Cortex of kidney (tissue), 1 donor: ENCODE measurements at places on chromosomes 4 and X.
A peak's percentile ranks its signal among the peaks of the same experiment; 100 is the strongest.

- DNase-seq, result no peak
Measured at GRCh38 chr4:141142423-141142822, 9.2 kb upstream of the RNF150 start.

DNA sequence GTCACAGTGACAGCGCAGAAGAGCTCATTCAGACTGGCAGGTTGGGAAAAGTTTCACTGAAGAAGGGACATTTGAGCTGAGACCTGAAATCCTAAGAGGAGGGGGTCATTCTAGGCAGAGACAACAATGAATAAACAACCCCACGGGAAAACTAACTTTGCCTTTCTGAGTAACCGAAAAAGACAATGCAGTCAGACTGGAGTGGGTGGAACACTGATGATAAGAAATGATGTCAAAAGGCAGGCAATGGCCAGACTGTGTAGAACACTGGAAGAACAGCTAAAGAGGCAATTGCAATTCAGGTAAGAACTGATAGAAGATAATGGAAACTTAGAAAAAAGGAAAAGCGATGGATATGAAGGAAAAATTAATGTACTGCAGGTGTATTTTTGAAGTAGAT lies 73.8 kb downstream of the CHIC2 start:
- no peak for DNase-seq

GRCh38 chr4:147778942-147779341 lies 47.1 kb downstream of the ARHGAP10 start:
- no peak for DNase-seq

- DNase-seq, result no peak
Measured at GRCh38 chr4:6986781-6987587, 56.2 kb upstream of the TADA2B start.

DNA sequence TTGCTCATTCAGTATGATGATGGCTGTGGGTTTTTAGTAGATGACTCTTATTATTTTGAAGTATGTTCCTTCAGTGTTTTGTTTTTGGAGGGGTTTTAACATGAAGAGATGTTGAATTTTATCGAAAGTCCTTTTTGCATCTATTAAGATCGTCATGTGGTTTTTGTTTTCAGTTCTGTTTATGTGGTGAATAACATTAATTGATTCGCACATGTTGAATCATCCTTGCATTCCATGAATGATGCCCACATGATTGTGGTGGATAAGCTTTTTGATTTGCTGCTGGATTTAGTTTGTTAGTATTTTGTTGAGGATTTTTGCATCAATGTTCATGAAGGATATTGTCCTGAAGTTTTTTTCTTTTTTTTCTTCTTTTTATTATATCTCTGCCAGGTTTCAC lies 347.4 kb upstream of the EPHA5 start:
- no peak for DNase-seq

- DNase-seq, result no peak
Measured at GRCh38 chr4:10033191-10033881, 12.0 kb upstream of the SLC2A9 start.

GRCh38 chr4:76895619-76896018 lies 2.3 kb downstream of the SOWAHB start:
- no peak for DNase-seq

- peak; percentile 6 for DNase-seq
Measured at GRCh38 chr4:141376769-141377168, 156.1 kb downstream of the ZNF330 start.

- DNase-seq, result no peak
Measured at GRCh38 chrX:143363419-143363818, 153.9 kb downstream of the SPANXN3 start.

GRCh38 chr4:11019451-11020240 lies 335.1 kb upstream of the CLNK start:
- no peak for DNase-seq

GRCh38 chrX:119784747-119785446 lies 6.5 kb downstream of the RPL39 start:
- no peak for DNase-seq

DNA sequence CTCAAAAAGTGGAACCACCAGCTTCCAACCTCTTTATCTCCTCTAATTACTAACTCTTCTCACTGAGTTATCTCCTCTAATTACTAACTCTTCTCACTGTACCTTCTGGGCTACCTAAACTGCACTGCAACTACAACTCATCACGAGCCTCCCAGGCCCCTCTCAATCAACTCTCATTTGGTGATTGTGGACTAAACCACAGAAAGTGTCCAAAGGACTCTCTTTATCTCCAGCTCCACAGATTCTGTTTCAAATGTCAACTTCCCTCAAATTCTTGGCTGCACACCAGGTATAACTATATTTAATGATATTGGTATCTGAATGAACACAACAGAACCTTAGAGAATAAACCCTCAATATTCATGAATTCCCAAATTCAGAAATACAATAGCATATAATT lies 182.9 kb downstream of the MAML3 start:
- no peak for DNase-seq

- no peak for DNase-seq
Measured at GRCh38 chrX:78753571-78753970, 6.1 kb downstream of the LPAR4 start.

GRCh38 chr4:145815626-145816025 lies 123.0 kb downstream of the ZNF827 start:
- no peak for DNase-seq

DNA sequence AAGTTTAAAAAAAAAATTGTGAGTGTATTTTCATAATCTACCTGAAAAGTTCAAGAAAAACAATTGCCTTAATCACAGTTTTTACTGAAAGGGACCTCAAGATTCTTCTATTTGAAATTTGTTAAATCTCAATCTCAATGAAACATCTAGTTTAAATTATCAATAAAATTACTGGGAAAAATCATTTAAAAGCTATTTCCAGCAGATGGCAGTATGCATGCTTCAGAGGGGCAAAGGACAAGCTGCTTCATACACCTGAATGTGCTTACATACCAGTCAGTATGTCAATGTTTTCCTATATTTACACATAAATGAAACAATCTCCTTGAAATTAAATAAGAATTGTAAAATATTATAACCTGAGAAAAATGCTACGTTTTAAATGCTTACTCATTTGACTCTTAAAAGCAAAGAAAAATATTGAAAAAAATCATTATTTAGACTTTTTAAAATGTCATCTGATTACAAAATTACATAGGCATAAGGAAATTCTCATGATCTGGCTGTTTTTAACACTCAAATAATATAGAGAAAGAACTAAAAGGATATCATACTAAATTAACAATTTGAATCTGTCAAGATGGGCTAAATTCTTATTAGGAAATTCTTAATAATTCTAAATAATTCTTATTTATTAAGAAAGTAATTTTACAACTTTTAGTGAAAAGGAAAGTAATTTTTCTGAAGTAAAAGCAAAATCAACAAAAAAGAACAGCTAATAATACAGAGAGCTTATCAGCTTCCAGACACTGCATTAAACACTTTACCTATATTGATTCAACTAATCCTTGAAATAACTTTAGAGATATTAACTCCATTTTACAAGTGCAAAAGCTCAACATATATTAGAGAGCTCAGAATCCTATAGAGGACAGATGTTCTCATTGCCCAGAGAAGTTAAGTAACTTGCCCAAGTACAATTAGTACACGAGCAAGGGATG lies 242.1 kb downstream of the ADAMTS3 start:
- DNase-seq, result no peak

DNA sequence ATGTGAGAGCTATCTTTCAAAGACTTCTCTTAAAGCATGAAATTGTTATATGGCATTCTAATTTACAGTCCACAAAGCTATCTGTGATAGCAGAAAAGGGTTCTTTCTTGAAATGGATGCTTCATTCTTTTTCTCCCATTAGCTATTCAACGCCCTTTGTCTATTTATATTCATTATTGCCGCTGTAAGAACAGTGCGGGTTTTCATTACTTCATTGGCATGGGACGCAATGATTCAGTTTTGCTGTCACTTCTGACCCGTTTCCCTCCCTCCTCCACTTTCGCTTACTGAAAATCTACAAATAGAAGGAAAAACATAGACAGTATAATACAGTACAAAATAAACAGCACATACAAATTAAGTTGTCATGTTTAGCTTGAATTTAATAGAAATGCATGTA lies 394.6 kb downstream of the PCDH7 start:
- DNase-seq, result no peak

DNA sequence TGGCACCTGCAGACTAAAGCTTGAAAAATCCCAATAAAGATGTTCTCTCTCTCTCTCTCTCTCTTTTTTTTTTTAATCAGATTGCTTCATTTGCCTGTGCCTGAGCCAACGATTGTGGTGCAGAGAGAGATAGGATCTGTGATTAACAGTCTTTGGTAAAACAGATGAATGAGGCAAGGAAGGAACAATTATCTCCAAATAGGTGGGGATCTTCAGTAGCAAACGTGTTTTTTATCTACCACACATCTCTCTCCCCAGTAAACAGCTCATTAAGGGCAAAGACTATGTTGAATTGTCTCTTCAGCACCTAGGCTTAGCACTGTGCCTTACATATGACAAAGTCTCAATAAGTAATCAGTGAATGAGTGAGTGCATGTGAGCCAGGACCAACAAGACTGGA lies 96.3 kb downstream of the SMIM20 start:
- DNase-seq, result no peak

DNA sequence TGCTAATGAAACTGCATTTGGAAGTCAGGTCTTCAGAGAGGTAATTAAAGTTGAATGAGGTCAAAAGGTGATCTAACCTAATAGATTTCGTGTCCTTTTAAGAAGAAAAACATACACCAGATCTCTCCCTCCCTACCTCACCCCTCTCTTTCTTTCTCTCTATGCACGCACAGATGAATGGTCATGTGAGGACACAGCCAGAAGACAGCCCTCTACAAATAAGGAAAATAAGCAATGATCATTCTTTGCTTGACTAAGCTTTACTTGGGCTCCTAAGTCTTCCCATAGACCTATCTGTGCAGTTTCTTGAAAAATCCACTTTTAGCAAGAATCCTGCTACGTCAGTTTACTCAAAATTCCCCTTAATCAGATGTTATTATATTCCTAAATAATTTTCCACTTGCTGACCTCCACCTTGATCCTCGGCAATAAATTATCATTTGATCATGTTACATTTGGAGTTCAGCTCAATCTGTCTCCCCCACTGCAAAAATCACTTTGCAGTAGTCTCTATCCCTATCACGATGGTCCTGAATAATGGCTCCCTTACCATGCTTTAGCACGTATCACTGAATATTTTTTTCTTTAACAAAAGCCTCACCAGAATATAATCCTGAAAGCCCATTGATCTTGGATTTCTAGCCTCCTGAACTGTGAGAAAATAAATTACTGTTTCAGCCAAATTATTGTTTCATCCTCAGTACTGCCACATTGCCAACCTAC lies 527.3 kb downstream of the GABRG1 start:
- no peak for DNase-seq

DNA sequence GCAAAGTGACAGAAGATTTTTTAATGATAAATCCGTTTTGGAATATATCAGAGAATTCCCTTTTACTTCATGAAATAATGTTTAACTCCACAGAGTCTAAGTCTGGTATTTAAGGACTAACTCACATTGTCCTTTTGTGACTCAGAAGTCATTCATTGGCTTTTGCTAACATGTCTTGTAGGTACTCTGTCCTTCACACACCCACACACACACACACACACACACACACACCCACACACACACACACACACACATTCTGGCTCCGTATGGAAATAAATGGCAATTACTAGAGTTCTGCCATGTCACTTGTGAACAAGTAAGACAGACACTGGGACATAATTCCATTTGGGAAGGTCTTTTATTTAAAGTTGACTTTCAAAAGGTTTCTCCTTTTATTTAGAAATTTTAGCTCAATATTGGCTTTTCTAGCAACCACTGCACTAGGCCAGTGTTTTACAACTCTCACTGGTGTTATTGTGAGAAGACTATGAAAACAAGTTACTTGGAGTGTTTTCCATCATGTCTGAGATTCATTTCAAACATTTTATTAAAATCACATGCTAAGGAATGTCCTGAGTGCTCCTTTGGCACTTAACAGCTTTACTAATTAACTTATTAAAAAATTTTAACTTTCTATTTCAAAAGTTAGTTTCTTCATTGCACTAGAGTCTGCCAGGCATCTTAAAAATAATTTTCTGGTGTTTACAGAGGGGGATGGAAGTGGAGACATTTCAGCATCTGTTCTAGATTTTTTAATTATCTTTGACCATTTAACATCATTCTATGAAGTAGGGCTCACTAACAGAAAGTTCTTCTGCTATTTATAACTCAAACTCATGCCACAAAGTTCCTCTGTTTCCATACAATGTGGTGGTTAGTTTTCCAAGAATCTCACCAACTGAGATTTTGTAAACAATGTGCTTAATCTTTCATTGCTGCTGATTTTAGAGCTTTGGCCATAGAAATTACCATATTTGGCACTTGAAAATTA lies 240.3 kb upstream of the GPC4 start:
- DNase-seq, result no peak

GRCh38 chr4:76233967-76234678 lies 17.4 kb upstream of the FAM47E start:
- DNase-seq, result no peak

DNA sequence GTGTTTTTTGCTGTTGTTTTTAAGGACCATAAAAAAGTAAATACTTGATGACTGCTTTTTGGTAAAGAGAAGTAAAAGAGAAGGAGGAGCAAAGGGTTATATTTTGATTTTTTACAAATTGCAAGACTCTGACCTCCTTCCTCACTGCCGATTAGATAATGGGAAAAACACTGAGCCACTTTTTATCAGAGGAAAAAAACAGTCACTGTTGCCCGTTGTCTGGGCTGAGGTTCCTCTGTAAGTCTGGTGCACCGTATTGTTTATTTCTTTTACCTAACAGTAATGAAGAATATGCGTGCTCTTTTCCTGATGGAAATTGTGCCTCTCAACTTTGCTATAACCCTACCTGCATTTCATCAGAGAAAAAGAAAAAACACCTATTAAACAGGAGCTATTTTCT lies 178.7 kb upstream of the EMCN start:
- DNase-seq, result no peak

GRCh38 chr4:54386042-54386669 lies 157.1 kb downstream of the PDGFRA start:
- DNase-seq, result no peak

- DNase-seq, result no peak
Measured at GRCh38 chr4:84309191-84309590, 189.9 kb downstream of the NKX6-1 start.

- no peak for DNase-seq
Measured at GRCh38 chr4:151833174-151833573, 72.4 kb upstream of the GATB start.

- no peak for DNase-seq
Measured at GRCh38 chr4:141246683-141247429, 26.2 kb downstream of the ZNF330 start.

DNA sequence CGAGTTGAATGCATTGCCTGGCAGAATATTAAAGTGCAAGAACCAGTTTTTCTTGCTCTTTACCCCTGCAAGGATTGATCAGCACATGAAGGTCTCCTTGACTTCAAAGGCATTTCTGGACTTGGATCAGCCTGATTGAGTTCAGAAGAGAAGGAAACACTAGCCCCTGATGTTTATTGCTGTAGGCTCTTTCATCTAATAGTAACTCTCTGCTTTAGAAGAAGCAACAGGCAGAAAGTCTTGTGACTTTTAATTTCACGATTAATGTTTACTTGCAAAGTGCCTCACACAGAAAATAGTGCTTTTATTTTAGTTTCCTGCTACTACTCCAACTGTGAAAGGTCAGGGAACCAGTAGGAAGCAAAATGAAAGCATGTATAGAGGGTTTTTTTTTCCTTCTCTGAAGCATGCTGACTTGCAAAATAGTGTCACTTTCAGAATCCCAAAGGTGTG lies 69.1 kb downstream of the PCDH7 start:
- DNase-seq, result no peak

- DNase-seq, result no peak
Measured at GRCh38 chr4:106269711-106270110, 46.3 kb downstream of the TBCK start.

- no peak for DNase-seq
Measured at GRCh38 chr4:140346136-140346535, 27.3 kb upstream of the SCOC start.

GRCh38 chr4:44368413-44369167 lies 80.0 kb downstream of the KCTD8 start:
- DNase-seq, result no peak
